ENCODE measurements at places on chromosomes 13 and 19. TPM values are rescaled to one million over a fixed set of nuclear protein-coding genes. Genes with fewer than 3 reads are reported as not detected.

COL5A3 gene
- total RNA-seq, result 0.77 TPM

RPS28 gene
- 216 TPM for total RNA-seq

RFPL4A gene
- not detected for total RNA-seq

SYT3 gene
- not detected for total RNA-seq

LILRA6 gene
- not detected for total RNA-seq

MEF2B gene
- under 0.01 TPM for total RNA-seq

HRC gene
- total RNA-seq, result not detected

PSG3 gene
- total RNA-seq, result not detected

GRCh38 chr19:15128162-15128770, 21.1 kb downstream of the SYDE1 start:
- no peak for DNase-seq

DNA sequence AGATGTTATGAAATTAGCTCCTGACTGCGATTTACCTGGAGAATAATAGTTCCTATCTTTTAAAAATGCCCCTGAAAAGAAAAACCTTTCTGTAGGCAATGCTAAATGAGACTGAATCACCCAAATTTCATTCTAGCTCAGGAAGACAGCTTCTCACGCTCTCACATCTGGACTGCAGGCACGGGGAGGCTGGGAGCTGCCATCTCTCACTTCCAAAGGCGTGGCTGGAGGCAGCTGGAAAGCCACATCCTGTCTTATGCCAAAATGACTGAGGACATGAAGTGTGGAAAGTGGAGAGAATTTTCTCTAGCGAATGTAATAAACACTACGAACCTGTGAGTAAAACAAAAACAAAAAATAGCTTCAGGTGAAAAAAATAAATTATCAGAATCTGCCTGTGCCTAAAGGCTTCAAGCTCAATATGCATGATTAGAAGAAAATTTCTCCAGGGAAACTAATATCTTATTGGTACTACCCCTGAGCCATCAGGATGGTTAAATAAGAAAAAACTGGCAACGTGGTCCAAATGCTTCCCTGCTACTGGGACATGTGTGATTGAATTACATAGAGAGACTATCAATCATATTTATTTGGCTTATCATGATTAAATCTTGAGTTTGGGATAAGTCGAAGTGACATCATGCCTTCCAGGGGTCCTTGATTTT, 58.1 kb upstream of the UBL3 start:
- DNase-seq, result peak; percentile 73

- DNase-seq, result no peak
Measured at GRCh38 chr19:31930401-31930800, 415.0 kb upstream of the ZNF507 start.

GRCh38 chr19:2618611-2619010, 83.9 kb downstream of the GNG7 start:
- peak; percentile 45 for DNase-seq

DNA sequence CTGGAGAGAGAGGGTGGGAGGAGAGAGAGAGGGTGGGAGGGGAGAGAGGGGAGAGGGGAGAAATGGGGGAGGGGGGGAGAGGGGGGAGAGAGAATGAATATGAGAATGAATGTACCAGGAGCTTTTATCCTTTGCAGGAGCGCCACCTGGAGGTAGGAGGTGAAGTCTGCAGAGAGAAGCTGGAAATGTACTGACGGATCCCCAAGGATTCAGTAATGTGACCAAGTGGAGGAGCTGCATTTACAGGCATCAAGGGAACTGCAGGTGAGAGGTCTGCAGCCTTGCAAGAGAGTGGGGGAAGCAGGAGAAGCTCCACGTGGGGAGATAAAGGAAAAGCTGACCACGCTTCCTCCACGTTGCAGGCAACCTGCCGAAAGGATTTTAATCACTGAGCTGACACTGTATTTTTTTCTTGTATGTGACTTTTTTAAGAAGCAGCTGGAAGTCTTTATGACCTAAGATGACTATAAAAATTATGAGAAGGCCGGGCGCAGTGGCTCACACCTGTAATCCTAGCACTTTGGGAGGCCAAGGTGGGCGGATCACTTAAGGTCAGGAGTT, 33.7 kb downstream of the VSTM1 start:
- DNase-seq, result peak; percentile 58

- peak; percentile 42 for DNase-seq
Measured at GRCh38 chr19:47275791-47276461, 1.2 kb downstream of the INAFM1 start.

GRCh38 chr19:53659292-53659691, 27.5 kb downstream of the DPRX start:
- DNase-seq, result no peak

- DNase-seq, result peak; percentile 2
Measured at GRCh38 chr19:37413313-37414084, 42.6 kb downstream of the ZNF527 start.

DNA sequence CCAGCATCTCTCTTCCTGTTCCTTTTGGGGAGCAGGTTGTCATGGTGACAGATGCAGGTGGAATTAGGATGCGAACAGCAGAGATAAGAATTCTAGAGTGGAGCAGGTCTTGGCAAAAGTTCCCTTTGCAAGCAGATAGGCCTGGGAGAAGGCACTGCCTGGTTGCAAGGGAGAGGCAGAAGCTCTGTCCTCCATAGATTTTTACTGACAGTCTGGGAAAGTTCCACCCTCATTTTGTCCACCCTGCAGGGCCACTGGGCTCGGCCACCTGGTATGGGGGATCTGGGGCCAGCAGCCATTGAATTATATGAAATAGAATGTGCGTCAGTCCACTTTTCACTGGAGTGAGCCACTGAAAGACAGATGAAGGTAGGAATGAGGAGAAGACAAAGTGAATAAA, 141.7 kb downstream of the IER2 start:
- no peak for DNase-seq

GRCh38 chr13:42047561-42048341, 697 bp upstream of the DGKH start:
- peak; percentile 70 for DNase-seq

DNA sequence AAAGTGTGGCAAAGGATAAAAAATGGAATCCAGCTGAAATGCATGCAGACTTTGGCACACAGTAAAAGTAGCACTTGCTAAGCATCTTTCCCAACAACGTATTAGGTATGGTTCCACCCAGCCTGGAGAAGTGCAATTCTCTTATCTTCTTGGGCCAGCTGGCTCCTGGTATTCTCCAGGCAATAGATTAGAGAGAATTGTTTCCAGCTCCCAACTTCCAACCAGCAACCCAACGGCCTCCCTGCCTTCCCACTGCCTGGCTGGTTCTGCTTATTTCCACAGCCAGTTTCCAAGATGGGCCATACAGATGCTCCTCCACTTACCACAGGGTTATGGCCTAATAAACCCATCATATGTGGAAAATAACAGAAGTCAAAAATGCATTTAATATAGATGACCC, 133.4 kb downstream of the OXGR1 start:
- no peak for DNase-seq

DNA sequence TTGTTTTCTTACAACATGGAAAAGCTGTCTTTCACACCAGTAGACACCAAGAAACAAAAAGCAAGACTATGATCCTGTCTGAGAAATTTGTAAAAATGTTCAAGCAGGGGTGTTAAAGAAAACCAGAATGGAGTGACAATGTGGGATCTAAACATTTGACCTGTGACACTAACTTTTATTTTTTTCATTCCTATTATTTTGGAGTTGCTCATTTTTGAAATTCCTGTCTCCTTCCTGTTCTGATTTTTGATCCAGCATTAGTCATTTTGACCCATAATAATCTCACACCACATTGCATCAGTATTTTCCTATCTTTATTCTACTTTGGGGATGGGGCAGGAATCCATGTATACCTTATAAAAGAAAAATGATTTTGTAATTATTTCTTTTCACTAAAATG, 164.2 kb downstream of the DLEU7 start:
- no peak for DNase-seq

- no peak for DNase-seq
Measured at GRCh38 chr13:76796851-76797250, 89.4 kb downstream of the KCTD12 start.

- DNase-seq, result no peak
Measured at GRCh38 chr13:106568299-106569003, 514 bp upstream of the ARGLU1 start.

- DNase-seq, result no peak
Measured at GRCh38 chr13:101190337-101190736, 226.0 kb downstream of the NALCN start.
